ENCODE measurements at places on chromosomes 5 and 9.

DNA sequence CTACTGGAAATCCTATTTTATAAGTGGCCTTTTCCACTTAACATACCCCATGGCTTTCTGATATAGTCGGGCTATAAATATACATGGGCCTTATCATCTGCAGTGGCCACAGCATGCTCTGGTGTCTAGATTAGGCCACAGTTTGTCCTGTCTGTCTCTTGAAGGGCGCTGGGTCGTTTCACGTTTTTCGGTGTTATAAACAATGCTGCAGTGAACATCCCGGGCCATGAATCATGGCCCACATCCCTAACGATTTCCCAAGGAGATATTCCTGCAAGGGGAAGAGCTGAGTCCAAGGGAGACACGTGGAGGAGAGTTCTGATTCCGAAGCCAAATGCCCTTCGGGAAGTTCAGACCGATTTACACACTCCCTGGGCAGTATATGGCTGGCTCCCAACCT, 8.4 kb downstream of the PLPP7 start:
- DNase-seq, result no peak

DNA sequence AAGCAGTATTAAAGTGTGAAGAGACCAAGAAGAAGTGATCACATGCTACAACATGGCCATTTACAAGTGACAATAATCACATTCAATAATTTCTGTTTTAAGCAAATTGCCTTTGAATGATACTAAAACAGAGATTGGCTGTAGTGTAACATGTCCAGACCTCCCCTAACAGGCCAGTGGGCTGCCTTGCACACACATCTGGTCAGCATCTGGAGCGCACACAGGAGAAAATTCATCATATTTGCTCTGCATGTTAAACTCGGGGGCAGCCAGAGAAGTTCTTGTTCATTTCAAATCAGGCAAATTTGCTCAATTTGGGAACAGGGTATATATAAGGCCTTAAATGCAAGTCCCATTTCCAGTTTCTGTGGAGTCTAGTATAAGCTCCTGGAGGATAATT, 111.1 kb upstream of the FBXL7 start:
- DNase-seq, result no peak

DNA sequence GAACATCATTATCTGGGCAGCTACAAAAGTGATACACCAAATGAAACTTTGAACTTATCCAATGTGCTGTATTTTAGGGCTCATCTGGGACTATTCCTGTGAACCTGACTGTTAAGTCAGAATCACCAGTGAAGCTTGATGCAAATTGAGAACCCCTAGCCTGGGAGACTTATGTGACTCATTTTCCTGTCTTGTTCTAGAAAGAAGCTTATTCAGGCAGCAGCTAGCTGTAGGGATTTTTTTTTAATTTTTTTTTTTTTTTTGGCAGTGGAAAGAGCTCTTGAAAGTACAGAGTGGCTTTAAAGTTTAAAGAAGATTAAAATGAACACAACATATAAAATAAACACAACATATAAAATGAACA, 81.1 kb upstream of the TNFAIP8 start:
- no peak for DNase-seq

DNA sequence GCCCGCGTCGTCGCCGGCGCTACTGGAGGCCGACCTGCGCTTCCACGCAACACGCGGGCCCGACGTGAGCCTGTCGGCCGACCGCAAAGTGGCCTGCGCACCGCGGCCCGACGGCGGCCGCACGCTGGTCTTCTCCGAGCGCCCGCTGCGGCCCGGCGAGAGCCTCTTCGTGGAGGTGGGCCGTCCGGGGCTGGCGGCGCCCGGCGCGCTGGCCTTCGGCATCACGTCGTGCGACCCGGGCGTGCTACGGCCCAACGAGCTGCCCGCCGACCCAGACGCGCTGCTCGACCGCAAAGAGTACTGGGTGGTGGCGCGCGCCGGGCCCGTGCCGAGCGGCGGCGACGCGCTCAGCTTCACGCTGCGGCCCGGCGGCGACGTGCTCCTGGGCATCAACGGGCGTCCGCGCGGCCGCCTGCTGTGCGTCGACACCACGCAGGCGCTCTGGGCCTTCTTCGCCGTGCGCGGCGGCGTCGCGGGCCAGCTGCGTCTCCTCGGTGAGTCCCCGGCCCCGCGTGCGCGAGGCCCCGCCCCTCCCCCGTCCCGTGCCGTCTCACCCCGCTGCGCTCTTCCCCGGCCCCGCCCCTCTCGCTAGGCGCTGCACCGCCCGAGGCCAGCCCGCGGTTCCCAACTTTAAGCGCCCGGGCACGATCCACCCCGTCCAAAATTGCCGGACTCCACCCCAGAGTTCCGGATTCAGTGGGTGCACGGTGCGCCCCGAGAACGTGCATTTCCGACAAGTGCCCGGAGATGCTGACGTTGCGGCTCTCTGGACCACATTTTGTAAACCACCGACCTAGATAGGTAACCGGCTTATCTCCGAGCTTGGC, 42.8 kb downstream of the NEURL1B start:
- peak; percentile 23 for DNase-seq

DNA sequence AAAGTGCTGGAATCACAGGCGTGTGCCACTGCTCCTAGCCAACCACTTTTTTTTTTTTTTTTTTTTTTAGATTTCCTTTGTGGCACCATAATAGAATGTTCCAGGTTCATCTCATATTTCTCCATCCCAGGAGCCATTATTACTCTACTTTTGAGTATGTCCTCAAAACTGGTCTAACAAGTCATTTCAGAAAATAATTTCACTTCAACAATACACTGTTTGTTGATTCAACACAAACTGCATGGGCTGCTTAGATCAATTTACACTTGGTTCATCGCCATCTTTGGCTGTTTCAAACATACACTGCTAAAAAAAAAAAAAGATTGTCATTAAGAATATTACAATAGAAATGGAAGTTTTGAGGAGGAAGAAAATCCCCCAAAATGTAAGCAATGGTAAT, 57.9 kb downstream of the CSNK1A1 start:
- DNase-seq, result no peak

- no peak for DNase-seq
Measured at GRCh38 chr9:106682420-106682819, 180.5 kb upstream of the ZNF462 start.

DNA sequence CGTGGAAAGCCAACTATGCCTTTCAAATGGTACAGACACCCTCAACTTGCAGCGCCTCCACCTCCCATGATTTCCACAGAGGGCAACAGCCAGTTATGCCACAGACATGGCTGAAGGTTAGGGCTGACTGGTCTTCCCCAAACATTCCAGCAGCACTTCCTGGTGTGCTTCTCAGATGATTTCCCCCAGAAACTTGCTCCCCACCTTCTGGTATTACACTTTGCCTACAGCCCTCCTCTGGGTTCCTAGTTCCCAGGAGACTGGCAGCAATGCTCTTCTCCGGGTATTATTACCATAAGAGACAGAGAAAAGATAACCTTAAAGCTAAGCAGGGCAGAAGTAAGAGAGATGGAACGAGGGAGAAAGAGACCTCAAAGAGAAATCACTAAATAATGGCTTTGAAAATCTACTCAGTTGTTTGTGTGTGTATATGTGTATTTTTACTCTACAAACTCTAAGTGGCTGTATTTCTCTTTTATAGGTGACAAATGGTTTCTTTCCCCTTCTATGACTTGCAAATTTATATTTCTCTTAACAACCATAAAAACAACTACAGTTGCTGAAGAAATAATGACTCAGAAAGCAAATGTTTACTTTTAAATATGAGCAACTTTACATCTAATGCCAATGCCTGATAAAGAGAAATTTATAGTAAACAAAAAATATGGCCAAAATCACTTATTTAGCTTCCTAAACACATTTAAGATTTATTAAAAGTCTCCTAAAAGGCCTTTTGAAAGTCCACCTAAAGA, 133.8 kb downstream of the PDE4D start:
- no peak for DNase-seq

DNA sequence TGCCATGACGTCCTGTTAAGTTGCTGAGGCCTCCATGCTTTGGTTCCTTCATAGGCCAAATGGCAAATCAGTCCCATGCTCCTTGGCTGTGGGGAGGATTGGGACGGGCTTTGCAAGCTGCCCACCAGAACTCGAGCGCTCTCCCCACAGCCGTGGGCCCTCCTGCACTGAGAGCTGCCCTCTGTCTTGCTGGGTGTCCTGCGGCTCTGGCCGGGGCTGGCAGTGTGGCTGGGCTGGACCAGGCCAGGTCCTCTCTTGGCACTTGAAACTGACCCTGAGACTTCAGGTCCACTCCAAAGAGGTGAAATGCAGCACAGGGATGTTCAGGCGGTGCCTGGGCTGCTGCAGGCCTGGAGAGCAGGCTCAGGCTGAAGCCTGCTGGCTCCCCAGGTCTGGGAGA, 7.0 kb downstream of the MYMK start:
- DNase-seq, result no peak

DNA sequence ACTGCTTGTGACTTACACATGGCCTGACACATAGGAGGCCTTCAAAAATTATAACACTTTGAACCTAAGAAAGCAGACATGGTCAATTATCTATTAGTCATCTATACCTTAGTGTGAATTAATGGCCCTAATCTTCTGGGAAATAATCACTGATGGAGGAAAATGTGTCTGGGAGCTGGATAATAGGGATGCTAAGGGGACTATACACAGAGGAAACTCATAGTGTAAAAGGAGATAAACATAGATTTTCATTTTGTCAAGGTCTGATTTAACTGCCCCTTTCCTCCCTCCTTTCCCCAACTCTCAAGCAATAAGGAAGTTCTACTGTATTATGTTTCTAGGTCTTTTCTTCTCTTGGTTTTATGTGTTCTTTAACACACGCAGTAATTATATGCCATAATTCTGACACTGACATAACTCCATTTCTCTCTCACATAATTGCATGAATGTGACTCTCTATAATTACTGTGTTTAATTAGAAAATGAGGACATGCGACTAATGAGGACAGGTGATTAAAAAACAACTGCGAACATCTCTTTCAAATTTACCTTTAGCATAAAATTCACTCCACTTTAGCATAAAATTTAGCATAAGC, 18.7 kb upstream of the PRELID2 start:
- no peak for DNase-seq

DNA sequence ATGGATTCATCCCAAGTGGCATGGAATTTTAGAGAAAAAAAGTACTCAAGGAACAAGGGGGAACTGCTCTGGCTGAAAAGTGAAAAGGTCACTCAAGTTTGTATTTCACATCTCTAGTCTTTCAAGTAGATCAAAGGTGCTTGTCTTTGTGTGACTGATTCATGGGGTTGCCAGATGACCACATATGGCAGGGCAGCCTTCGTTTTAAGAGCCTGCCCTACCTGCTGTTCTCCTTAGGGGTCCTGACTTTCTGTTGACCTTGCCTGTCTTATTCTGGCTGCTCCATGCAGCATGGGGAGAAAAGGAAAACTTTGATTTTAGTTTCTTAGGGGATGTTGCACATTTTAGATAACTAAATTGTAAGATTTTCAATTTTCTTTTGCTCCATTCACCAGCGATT, 877.7 kb downstream of the TLE1 start:
- no peak for DNase-seq

DNA sequence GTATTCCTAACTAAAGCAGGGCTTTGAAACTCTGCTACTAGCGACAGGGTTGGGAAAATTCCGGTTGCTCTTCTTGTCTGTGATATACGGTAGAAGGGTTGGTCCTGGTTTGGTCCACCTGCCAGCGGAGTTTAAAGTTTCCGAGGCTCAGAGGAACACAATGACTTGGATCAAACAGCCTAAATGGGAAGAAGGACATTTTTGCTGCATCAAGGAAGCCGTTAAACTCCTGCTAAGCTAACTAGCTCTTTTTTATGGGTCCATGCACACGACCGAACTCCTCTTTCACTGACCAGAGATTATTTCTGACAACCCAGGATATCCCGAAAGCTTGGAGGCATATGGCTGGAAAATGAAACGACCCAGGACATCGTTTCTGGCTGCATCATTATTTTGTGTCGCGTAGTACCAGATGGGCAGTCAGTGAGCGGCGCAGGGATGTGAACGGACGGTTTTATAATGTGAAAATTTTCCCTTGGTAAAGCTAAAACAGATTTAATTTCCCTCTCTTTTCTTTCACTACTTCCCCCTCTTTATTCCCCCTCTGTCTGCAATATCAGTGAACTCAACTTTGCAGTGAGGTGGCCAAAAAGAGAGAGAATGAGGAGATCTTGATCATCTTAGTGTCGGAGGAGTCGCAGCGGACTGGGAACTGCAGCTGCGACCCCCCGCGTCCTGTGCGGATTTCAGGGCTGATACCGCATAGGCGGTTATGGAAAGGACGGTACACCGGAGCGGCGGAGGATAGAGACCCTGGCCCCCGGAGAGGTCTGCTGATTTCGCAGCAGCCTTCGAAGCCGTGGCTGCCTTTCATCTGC, at the start of gene LURAP1L:
Gene LURAP1L (plus strand): TSS at position 160 of the 818 bp plus-strand sequence. CDS start 696 bp downstream, outside the sequence.
- no peak for DNase-seq

DNA sequence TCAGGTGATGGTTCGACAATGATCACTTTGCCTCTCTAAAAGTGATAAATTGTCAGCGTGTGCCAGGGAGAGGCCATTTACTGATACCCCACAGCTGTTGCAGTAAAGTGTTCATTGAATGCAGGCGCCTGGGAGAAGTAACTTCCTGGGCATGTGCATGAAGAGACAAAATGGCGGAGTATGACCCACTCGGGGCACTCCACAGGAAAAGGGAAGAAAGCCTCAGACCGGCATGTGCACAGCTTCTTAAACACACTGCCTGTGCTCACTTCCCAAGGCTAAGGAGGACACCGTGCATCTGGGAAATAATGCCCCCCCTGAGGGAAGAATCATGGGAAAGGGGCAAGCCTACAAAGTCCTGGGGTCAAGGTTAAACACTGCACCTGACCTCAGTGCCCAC, 329.5 kb downstream of the ICE1 start:
- no peak for DNase-seq

- no peak for DNase-seq
Measured at GRCh38 chr5:61966296-61966955, 339.6 kb upstream of the KIF2A start.

DNA sequence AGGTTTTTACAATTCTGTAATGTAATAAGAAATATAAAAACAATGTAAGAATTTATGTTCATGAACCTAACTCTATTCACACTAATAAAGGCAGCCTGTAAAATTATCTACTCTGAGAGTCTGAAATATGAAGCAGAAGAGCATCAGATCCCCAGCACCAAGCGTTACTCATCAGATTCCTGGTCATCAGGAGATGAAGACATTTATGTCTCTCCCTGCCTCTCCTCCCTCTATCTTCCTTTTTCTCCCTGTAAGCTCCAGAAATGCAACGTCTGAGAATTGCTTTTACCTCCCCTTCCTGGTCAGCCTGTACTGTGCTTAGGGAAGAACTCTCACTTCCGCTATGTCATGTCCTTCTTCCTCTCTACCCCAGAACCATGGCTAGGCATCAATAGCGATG, 114.4 kb upstream of the SLIT3 start:
- DNase-seq, result no peak
